ENCODE measurements at places on chromosomes 11 and 22.

DNA sequence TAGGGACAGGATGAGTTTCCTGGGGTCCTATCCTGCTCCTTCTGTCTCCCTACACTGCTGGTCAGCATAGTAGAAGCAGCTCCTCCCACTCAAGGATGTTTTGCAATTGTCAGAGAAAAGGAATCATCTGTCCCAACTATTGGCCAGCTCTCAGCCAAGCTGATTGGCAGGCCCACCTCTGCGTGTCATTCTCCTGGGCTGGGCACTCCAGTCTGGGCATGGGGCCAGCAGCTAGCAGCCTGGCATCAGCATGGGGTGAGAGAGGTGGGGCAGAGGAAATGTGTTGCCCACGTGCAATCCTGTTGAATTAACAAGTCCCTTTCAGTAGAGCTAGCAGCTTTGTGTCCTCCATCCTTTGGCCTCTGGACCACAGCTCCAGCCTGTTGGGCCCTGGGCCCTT lies 14.1 kb downstream of the ANKK1 start:
- DNase-seq = no peak
- no peak overlapping the region for H3K4me3 ChIP-seq
- H3K36me3 ChIP-seq = no peaks in the 10 kb centered on the region
- H3K27me3 ChIP-seq = no peaks in the 10 kb centered on the region

- no peaks in the 10 kb centered on the region for H3K27me3 ChIP-seq
- H3K4me1 ChIP-seq = no peaks in the 10 kb centered on the region
- H3K27ac ChIP-seq = no peak overlapping the region
- no peak for DNase-seq
- H3K36me3 ChIP-seq = no peaks in the 10 kb centered on the region
- no peak overlapping the region for H3K4me3 ChIP-seq
Observed at GRCh38 chr22:49108636-49109315, 718.9 kb downstream of the BRD1 start.

- DNase-seq = no peak
- H3K27me3 ChIP-seq = no peaks in the 10 kb centered on the region
- no peaks in the 10 kb centered on the region for H3K4me1 ChIP-seq
Observed at GRCh38 chr22:27959335-27960090, 40.5 kb upstream of the PITPNB start.

- no peak overlapping the region for H3K4me3 ChIP-seq
- no peaks in the 10 kb centered on the region for H3K27me3 ChIP-seq
- no peaks in the 10 kb centered on the region for H3K36me3 ChIP-seq
- no peak for DNase-seq
- peaks cover 5% of the 10 kb centered on the region for H3K4me1 ChIP-seq
Observed at GRCh38 chr11:131633921-131634715, 263.7 kb downstream of the NTM start.

GRCh38 chr22:49244466-49245420 lies 582.9 kb downstream of the BRD1 start:
- no peaks in the 10 kb centered on the region for H3K36me3 ChIP-seq
- no peak for DNase-seq
- no peaks in the 10 kb centered on the region for H3K27me3 ChIP-seq

- no peaks in the 10 kb centered on the region for H3K4me1 ChIP-seq
- H3K36me3 ChIP-seq = no peaks in the 10 kb centered on the region
- H3K27ac ChIP-seq = no peak overlapping the region
- H3K27me3 ChIP-seq = 0 out of 2 replicates have a peak, but pooled peaks cover 3% of the 10 kb centered on the region
- no peak overlapping the region for H3K4me3 ChIP-seq
Observed at GRCh38 chr11:76310832-76311595, 69.9 kb downstream of the THAP12 start.

- no peak overlapping the region for H3K27ac ChIP-seq
- no peak for DNase-seq
Observed at GRCh38 chr22:42645341-42645937, 3.8 kb downstream of the CYB5R3 start.

DNA sequence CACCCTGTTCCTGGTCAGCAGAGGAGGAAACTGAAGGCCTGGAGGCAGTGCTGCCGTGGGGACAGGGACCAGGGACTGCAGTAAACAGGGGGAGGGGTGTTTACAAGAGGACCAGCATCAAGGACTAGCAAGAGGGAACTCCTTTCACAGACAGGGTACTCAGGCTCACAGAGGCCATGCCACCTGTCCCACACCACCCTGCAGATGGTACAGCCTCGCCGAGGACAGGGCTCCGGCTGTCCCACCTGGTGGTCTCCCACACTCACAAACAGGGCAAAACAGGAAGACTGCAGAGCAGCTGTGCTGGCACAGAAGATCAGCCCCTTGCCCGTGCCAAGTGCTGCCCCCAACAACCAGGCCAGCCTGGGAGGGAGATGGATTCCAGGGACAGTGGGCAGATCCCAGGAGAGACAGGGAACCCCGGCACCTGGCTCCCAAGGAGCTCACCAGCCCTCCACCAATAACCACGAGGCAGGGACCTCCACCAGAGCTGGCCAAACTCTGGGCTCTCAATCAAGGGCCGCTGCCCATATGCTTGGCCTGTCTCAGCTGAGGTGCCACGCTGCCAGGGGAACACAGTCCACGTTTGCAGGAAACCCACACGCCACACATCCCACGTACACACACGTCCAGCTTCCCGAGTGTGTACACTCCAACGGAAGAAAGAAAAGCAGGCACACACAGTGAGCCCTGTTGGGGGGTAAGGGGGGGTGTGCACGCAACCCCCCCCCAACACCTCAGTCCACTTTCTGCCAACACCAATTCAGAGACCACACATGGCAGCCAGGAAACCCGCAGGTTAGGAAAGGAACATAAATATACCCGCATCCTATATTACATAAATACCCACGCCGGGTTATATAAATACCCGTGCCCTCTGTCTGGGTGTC lies 2.1 kb downstream of the CSNK1E start:
- H3K4me1 ChIP-seq = peaks cover 47% of the 10 kb centered on the region
- H3K36me3 ChIP-seq = no peaks in the 10 kb centered on the region
- peak overlapping the region; percentile 94 for H3K4me3 ChIP-seq
- no peak for DNase-seq

DNA sequence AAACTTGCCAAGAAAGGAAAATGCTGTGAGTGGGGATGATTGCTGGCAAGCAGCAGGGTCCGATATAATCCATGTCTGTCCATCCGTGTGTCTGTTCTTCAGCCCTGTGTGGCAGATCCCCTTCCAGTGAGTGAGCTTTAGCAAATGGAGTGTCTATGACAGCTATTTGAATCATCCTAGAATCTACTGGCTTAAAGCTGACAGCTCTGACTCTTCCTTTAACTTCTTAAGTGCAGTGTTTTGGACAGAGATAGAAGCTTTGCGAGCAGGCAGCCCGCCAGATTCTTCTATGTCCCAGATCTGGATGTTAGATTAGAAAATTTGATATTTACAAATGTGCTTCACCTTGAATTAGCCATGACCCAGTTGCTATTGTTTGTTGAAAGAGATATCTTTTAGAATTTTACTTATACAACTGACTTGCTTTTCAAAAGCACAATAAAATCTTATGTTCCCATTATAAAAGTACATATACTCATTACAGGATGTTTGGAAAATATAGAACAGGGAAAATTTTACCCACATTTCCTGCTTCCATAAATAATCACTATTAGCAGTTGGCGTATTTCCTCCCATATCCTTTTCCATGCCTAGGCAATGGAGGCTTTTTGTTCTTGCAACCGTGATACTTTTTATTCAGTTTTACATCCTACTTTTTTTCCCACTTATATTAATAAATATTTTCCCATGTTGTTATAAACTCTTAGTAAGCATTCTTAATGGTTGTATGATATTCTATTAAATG lies 124.5 kb downstream of the COMMD9 start:
- no peaks in the 10 kb centered on the region for H3K27me3 ChIP-seq
- H3K4me3 ChIP-seq = no peak overlapping the region
- H3K4me1 ChIP-seq = peaks cover 30% of the 10 kb centered on the region
- no peaks in the 10 kb centered on the region for H3K36me3 ChIP-seq
- H3K27ac ChIP-seq = no peak overlapping the region

DNA sequence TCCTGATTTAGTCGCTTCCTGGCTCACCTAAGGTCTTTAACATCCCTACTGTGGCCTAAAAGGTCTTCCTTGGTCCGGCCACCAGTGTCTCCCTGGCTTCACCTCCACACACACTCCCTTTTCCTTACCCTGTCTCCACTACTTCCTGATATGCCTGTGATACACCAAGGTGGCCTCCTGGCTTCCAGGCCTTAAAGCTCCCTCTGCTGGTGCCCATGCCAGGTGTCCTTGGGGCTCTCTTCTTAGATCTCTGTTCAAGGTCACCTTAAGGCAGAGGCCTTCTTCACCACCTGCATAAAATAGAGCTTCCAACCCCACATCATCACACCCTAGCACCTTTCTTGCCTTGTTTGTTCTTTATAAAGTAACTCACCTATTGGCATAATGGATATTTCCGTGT lies 787.7 kb downstream of the NTM start:
- H3K36me3 ChIP-seq = no peaks in the 10 kb centered on the region
- peak; percentile 52 for DNase-seq
- no peak overlapping the region for H3K4me3 ChIP-seq
- H3K27me3 ChIP-seq = no peaks in the 10 kb centered on the region

DNA sequence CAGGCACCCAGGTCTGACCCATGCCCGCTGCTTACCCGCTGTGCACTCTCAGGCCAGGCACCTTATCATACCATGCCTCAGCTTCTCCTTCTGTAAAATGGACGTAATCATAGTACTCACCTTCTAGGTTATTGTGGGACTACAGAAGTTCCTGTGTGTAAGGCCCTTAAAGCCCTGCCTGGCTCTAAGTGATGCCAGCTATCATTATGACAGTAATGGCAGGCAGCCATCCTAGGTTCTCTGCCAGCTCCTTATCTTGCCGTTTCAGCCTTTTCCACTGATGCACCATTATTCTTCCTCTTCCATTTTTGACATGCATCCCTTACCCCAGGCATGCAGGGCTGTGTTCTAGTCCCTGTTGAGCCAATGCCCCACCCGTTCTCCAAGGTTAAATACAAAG lies 57.9 kb downstream of the DBX1 start:
- H3K36me3 ChIP-seq = no peaks in the 10 kb centered on the region
- no peak overlapping the region for H3K27ac ChIP-seq
- H3K4me1 ChIP-seq = no peaks in the 10 kb centered on the region
- no peak overlapping the region for H3K4me3 ChIP-seq

DNA sequence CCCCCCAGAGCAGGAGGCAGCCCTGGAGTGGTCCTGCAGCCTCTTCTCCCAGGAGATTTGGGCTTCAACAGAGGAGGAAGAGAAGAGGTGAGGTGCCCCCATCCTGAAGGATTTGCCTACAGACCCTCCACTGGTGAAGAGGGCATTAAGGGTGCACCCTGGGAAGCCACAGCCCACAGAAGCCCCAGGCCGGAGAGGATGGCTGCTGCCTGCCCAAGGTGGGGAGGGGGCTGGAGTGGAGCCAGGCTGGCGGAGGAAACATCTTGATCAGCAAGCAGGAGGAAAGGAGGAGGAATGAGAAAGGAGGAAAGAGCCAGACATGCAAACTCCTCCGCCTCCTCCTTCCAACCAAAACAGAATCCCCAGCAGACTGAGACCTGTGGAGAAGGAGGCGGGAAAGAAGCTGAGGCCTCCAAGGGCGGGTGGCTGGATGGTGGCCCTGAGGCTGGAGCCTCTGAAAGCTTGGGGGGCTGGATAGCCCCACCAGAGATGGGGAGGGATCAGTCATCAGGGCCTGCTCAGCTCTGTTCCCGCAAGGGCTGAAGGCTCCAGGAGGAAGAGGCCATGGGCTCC lies 31.3 kb downstream of the ARRB1 start:
- DNase-seq = no peak
- H3K4me3 ChIP-seq = no peak overlapping the region
- H3K36me3 ChIP-seq = no peaks in the 10 kb centered on the region
- no peaks in the 10 kb centered on the region for H3K4me1 ChIP-seq
- no peaks in the 10 kb centered on the region for H3K27me3 ChIP-seq

GRCh38 chr11:118659314-118659952 lies 20.0 kb downstream of the TREH start:
- no peaks in the 10 kb centered on the region for H3K36me3 ChIP-seq
- H3K27ac ChIP-seq = no peak overlapping the region
- H3K4me1 ChIP-seq = no peaks in the 10 kb centered on the region
- H3K4me3 ChIP-seq = no peak overlapping the region
- peak; percentile 90 for DNase-seq
- no peaks in the 10 kb centered on the region for H3K27me3 ChIP-seq
